ENCODE measurements at places on chromosomes 5 and 9.

DNA sequence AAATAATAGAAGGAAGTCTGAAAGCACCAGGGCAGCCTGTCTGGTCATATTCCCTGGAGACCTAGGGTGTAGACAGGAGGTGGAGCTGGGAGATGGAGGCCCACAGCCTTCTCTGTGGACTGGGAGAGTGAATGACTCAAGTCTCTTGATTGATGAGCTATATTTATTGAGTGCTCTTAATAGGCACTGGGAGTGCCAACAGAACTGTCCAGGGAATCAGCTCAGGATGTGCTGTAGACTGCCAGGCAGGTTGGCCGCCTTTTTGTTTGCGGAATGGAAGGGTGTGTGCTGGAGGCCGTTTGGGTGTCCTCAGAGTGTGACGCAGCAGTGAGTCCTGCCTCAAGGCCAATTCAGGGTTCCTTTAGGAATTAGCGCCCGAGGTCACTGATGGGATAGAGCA, 33.4 kb upstream of the POMT1 start:
- no peak for DNase-seq

- no peak for DNase-seq
These were observed 245.5 kb downstream of the SMARCA2 start for GRCh38 chr9:2260417-2261306.

- no peak for DNase-seq
These were observed 8.1 kb downstream of the RPS6 start for GRCh38 chr9:19371942-19372341.

DNA sequence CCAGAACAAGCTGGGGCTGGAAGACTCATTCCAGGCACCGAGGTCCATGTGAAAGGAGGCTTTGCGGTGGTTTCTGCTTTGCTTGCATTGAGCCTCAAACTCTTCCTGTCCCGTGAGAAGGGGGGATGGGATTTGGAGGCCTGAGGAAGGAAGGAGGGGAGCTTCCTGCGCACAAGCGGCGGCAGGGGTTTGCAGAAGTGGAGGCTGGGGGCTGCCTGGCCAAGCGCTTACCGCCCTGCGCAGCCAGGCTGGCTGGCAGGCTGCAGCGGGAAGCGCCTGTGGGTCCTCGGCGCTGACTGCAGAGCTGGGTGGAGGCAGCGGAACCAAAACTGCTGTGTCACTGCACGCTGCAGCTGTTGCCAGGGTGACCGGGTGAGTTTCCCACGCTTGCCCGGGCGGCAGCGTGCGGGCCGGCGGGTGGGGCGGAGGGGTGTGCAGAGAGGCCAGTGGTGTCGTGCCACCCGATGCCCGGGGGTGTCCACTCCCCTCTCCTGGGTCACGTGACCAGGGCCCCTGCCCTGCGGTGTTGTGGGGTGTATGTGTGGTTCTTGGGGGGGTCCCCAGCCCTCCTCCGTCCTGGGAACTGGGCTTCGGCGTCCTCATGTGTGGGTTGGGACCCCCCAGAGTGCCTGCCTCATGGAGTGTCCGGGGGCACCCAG, 81.0 kb downstream of the RXRA start:
- peak; percentile 94 for DNase-seq

- peak; percentile 73 for DNase-seq
These were observed 111.9 kb downstream of the ROR2 start for GRCh38 chr9:91837981-91838731.

GRCh38 chr9:77750284-77750683, 102.2 kb upstream of the GNA14 start:
- DNase-seq = no peak

GRCh38 chr5:86861512-86861911, 243.8 kb downstream of the COX7C start:
- no peak for DNase-seq

- no peak for DNase-seq
These were observed 6.7 kb downstream of the IRF1 start for GRCh38 chr5:132483661-132484390.

DNA sequence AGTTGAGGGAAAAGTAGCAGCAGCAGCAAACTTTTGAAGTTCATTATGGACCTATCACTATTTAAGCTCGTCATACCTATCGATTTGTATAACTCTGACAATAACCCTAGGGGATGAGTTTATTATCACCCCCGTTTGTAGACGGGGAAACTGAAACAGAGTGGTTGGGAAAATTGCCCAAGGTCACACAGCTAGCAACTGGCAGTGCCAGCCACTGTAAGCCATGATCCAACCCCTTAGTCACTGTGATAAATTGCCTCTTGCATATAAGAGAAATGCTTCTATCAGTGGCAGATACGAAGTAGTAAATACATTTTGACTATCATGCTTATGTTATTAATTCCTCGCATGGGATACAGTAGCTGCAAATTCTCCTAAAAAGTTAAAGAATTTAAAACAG, 73.3 kb upstream of the ATP10B start:
- DNase-seq = no peak
